ENCODE measurements at places on chromosomes 2 and 18. TPM values are rescaled to one million over a fixed set of nuclear protein-coding genes. Genes with fewer than 3 reads are reported as not detected.

Gene UBE2E3
- total RNA-seq: 103 TPM

Gene ABCG5
- total RNA-seq: not detected

Gene PXDN
- total RNA-seq: 488 TPM

- no peak for DNase-seq
Measured at GRCh38 chr2:158575051-158575635, 118.4 kb downstream of the PKP4 start.

- DNase-seq: no peak
Measured at GRCh38 chr2:13128139-13128538, 411.4 kb downstream of the TRIB2 start.

GRCh38 chr18:48419277-48420022, 10.3 kb upstream of the ZBTB7C start:
- DNase-seq: no peak

DNA sequence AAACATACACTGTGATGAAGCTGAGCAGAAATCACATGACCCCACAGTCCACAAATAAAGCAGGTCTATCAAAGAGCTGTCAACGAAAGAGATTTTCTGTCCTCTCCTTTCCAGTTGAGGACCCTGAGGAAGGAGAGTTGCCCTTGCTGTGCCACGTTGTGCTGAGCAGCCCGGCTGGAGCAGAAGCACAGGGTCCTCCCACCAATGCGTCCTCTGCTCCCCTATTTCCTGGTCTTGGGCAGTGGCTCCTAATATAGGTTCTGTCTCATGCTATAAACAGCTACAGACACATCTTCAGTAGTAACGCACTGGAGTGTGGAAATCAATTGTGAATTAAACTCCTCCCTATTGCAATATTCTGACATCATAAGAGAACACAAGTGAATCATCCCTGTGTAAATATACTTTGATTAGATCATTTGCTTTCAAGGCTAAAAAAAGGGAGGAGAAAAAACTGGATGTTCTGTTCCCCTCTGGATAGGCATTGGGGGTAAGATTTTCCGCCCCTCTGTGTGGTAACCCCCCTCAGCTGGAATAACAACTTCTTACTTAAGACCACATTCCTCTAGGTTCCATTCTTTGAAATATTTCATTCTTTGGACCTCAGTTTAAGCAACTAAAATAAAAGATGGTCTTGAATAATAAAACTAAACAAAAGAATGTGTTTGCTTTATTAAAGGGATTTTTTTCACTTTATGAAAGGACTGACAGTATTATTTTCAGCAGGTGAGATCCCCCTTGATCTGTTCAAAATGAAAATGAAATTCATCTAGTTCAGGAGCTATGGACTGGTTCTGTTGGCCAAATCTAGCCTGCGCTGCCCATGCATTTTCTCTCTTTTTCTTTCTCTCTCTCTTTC, 8.3 kb upstream of the RHOB start:
- no peak for DNase-seq

- DNase-seq: no peak
Measured at GRCh38 chr2:156046900-156047299, 285.6 kb downstream of the NR4A2 start.

DNA sequence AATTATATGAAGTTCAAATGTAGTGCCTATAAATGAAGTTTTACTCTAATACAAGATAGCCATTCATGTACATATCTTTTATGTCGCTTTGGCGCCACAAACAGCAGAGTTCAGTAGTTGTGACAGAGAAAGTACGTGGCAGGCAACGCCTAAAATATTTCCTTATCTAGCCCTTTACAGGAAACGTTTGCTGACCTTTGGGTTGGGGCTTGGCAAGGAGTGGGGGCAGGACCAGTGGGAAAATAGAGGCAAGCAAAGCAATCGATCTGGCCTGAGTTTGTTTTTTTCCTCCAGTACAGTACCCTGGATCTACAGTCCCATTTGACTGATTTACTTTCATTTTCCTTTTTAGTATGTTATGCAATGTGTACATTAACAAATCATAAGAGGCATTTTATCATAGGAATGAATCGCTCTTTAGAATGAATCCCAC, 13.1 kb downstream of the CCDC68 start:
- no peak for DNase-seq

DNA sequence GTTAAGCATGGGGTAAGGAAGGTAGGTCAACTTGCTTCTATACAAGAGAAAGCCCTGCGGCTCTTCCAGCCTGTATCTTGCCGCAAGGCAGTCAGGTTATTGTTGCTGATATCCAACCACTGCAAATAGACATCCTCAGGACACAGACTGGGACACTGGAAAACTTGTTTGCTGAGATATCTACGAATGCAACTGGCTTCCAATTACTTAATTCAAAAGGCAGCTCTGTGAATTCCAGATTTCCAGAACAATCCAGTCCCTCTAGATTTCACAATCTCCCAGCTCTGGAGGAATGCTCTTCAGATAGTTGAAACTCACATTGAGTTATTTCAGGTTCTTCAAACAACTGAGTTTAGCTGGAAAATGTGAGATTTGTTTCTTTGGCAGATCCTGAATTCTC, 34.6 kb upstream of the SP9 start:
- DNase-seq: no peak

All from osteocyte (in vitro differentiated cells).